ENCODE measurements at places on chromosomes 12 and 14. TPM values are rescaled to one million over a fixed set of nuclear protein-coding genes. Genes with fewer than 3 reads are reported as not detected.

The RPL10L gene
- total RNA-seq: 0.43 TPM

The EGLN3 gene
- 0.64 TPM for total RNA-seq

GRCh38 chr12:120879102-120879501, 25.1 kb downstream of the SPPL3 start:
- no peak for DNase-seq

GRCh38 chr12:65229441-65229840, 49.0 kb upstream of the MSRB3 start:
- peak; percentile 67 for DNase-seq

GRCh38 chr14:75282170-75282554, 3.5 kb downstream of the FOS start:
- DNase-seq: peak; percentile 88

DNA sequence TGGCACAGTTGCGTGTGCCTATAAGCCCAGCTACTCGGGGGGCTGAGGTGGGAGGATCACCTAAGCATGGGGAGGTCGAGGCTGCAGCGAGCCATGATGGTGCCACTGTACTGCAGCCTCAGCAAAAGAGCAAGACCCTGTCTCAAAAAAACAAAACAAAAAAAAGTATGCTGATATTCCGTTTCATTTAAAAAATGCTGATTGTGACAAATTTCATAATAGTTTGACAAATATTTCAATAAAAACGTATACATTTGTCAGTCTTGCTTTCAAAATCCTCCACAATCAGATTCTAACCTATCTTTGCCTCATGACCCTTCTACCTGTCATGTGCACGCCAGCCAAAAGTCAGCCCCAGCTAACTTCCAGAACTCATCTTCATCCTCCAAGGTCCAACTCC, 9.8 kb downstream of the USP44 start:
- no peak for DNase-seq

- no peak for DNase-seq
Observed at GRCh38 chr12:129941618-129942017, 37.8 kb upstream of the TMEM132D start.

DNA sequence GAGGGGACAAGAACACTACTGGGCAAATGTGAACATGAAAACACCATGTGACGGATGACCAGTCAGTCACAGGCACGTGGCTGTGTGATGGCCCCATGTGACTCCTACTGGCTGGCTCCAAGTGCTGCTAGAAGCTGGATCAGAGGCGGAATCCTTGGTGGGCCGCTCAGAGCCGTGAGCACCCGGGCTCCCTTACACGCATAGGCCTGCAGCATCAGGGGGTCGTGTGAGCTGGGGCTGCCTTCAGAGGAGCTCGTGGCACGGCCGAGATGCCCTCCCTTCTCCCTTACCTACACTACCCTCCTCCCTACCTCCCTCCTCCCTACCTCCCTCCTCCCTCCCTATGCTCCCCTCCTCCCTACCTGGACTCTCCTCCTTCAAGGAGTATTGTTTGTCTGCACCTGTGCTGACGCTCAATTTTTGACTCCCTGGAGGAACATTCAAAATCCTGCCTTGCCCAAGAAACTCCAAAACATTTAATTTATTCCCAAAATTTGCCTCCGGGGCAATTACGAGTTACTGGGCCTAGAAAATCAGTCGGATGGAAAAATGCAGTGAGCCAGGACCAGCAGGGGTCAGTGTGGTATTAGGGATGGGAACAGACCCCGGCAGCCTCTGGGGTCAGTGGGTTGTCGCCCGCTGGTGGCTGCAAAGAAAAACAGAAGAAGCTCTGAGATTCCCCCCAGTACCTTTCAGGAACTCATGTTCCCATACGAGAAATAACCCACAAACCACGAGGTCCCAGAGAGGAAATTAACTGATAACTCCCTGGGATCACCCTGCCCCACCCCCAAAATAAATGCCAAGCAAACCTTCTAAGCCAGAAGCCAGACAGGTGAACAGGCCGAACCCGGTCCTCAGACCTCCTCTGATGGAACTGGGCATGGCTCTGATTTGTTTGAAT, 61.3 kb downstream of the C14orf132 start:
- DNase-seq: peak; percentile 86

GRCh38 chr14:52821805-52822250, 30.4 kb upstream of the GNPNAT1 start:
- DNase-seq: no peak

DNA sequence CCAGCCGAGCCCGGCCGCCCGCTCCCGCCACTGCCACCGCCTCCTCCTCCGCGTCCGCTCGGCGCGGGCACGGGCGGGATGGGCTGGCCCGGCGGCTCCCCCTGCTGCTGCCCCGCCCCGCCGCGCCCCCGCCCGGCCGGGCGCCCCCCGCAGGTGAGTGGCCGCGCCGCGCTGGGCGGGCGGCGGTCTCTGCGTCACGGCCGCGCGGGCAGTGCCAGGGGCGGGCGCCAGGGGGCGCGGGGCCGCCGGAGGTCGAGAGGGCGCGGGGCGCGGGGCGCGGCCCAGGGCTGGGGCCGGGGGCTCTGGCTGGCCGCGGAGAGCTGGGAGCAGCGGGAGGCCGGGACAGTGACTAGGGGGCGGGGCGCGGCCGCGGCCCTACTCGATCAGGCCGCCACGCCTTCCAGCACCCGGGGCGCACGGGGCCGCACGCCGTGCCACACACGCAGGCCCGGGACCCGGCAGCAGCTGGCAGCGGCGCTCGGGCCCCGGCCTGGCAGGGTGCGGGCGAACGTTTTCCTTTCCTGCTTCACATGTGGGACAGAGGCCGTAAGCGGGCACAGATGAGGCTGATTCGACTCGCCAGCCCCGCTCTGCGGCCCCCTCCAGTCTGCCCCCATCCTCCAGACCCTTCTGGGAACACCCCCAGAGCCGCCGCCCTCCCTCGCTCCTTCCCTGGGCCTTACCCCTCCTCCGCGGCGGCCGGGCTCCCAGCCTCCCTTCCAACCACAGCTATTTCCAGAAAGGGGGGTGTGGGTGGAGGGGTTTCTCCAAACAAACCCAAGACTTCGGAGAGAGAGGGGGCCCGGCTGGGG, 2.4 kb upstream of the TNS2 start:
- DNase-seq: peak; percentile 82
